Tongue (tissue), 3 donors: ENCODE measurements at places on chromosomes 16 and 17. TPM values are rescaled to one million over a fixed set of nuclear protein-coding genes. Genes with fewer than 3 reads are reported as not detected.

The KRTAP9-4 gene
- not detected for total RNA-seq

The FGF11 gene
- 5.4 TPM for total RNA-seq

The GGNBP2 gene
- total RNA-seq = 68.4 TPM

- DNase-seq = no peak
Measured at GRCh38 chr17:2808367-2809335, 12.4 kb downstream of the RAP1GAP2 start.

The SPOP gene
- 131 TPM for total RNA-seq

The DNAH3 gene
- total RNA-seq = 1.7 TPM

GRCh38 chr17:76337413-76337777, 16.3 kb downstream of the PRPSAP1 start:
- DNase-seq = no peak

GRCh38 chr17:67570797-67571196, 146.9 kb upstream of the NOL11 start:
- DNase-seq = no peak

The ORMDL3 gene
- total RNA-seq = 38.1 TPM

GRCh38 chr17:42536048-42536371, at the start of gene NAGLU:
TSS of gene NAGLU (plus strand) at chr17:42536241. CDS start at chr17:42536273, 32 bp downstream.
- peak; percentile 97 for DNase-seq

The COX6A2 gene
- 63.5 TPM for total RNA-seq

The FAM117A gene
- 7.8 TPM for total RNA-seq

The KRTAP4-3 gene
- total RNA-seq = not detected

DNA sequence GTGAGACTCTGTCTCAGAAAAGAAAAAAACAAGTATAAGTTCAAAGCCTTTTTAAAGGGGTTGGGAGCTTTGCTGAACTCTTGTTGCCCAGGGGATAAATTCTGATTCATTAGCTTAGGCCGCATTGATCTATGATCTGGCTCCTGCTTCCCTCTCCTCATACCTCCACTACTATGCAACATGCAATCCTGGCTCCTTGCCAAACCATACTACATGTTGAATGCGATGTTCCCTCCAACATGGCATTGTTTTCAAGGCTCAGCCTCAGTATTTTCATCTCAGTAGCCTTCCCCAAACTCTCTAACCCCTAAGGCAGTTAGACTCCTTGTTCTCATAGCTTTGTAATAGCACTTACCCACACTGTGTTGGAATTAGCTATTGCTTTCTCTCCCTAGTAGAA, 6.2 kb downstream of the REXO5 start:
- no peak for DNase-seq

DNA sequence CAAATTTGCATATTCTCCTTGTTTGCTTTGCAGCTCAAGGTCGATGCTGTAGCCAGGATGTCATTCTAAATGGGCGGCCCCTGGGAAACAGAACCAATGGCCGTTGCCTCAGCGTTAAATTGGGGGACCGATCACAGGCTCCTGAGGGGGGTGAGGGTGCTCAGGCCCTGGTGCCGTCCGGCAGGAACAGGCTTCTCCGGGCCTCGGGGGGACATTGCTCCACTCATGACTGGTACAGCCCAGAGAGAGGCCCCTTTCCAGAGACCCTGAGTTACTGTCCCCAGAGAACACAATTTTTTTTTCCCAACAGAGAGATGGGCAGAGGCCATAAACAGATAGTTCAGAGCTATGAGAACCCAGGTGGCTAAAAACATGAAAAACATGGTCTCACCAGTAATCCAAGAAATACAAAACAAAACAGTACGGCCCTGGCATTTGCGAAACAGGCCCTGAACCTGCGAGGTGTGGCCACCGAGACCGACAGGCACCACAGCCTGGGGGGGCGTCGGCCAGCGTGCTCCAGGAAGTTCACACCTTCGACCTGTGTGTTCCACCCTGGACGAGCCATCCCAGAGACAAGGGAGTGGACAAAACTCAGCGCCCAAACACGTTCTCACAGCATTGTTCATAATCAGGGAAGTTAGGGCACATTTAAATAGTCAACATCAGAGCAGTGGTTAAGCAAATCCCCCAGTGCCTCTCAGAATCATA, 82.8 kb downstream of the METRNL start:
- DNase-seq = no peak

GRCh38 chr16:29845656-29846055, 17.4 kb downstream of the CDIPT start:
- no peak for DNase-seq

- DNase-seq = no peak
Measured at GRCh38 chr17:965311-965989, 14.1 kb downstream of the NXN start.

GRCh38 chr16:71867939-71868338, 16.0 kb downstream of the ZNF821 start:
- DNase-seq = peak; percentile 43

- no peak for DNase-seq
Measured at GRCh38 chr17:27458524-27458908, 2.3 kb downstream of the KSR1 start.

- peak; percentile 73 for DNase-seq
Measured at GRCh38 chr17:18966831-18967624, 15.1 kb downstream of the SLC5A10 start.

The KRT31 gene
- total RNA-seq = 6.1 TPM

DNA sequence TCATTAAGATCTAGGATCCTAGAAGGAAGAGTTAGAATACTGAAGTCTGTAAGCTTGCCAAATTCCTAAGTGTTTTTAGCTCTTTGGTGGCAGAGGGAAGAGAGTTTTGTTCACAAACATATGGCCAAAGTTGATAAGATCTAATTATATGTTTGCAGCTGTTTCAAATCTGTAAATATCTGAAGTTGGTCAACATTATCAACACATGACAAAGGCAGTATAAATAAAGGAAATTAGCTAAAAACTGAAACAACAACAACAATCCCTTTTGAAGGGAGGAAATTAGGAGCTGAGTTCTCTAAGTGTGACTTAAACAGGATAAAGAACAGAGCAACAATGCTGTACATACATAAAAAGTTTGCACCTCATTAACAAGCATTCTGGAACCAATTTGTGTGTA, 208.7 kb downstream of the KCNJ2 start:
- peak; percentile 9 for DNase-seq

DNA sequence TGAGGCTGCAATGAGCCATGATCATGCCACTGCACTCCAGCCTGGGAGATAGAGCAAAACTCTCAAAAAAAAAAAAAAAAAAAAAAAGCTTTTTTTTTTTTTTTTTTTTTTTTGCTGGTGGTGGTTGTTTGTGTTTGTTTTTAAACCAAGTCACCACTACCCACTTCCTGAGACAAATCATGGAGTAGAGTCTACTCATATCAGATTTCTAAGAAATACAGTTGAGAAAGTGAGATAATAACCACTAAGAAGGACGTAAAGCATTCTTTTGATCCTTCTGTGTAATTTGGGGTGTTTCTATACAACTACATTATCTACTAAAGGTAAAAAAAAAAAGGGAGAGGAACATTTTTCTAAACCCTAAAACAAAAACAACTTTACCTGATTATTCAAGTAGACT, 38.0 kb downstream of the AXIN2 start:
- no peak for DNase-seq

DNA sequence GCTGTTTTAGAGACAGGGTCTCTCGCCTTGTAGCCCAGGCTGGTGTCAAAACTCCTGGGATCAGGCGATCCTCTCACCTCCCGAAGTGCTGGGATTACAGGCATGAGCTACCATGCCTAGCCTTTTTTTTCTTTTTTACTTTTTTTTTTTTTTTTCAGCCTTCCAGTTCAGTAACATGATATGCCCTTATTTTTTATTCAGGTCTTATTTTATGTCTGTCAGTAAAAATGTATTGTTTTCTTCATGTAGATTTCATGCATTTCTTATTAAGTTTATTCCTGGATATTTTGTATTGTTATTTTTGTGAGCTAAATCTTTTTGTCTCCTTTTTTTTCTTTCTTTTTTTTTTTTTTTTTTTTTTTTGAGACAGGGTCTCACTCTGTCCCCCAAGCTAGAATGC, 2.7 kb upstream of the FOXN1 start:
- no peak for DNase-seq

GRCh38 chr17:2563543-2563942, 29.9 kb upstream of the PAFAH1B1 start:
- DNase-seq = no peak

GRCh38 chr17:11495613-11496012, 102.7 kb upstream of the DNAH9 start:
- DNase-seq = peak; percentile 49

DNA sequence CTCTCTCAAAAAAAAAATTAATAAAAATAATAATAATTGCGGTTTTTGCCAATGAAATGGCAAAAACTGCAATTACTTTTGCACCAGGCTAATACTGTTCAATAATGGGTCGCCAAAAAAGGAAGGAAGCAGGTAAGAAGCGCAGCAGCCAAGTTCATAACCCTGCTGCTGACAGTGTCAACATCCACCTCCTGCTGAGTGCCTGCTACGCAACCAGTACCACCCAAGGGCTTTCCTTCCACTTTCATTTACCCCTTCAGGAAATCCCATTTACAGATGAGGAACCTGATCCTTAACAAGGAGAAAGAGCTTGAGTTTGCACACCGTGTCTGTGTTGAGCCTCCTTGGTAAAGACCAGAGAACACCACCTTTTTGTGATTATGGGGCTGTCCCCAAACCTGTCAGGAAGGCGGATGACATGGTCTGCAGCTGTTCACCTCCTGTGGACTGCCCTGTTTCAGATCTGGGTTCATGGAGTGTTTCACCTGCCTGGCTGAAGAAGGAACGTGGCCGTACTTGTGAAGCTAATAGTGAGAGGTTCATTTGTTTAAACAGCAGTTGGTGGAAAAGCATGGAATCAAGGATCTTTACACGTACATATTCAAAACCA, 378.0 kb downstream of the SLC39A11 start:
- no peak for DNase-seq

DNA sequence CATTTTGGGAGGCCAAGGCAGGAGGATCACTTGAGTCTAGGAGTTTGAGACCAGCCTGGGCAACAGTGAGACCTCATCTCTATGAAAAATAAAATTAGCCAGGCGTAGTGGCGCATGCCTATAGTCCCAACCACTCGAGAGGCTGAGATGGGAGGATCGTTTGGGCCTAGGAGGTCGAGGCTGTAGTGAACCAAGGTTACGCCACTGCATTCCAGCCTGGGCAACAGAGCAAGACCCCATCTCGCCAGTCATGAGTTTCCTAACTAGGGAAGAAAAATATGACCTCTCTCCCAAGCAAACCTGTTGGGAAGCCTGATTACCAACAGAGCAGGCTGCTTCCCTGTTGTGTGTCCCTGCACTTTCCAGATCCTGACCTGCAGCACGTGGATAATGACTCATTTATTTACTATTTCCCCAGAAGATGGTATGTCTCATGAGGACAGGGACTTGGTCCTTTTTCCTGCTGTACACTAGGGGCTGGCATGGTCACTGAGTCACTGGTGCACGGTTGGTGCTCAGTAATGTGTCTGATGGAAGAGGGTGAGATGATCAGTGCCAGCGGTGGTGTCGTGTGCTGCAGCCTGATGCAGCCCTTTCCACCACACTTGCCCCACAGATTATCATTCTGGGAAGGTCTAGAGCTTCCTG, 30.8 kb downstream of the NMT1 start:
- DNase-seq = no peak

GRCh38 chr16:63223851-63224250, 1187.6 kb upstream of the CDH8 start:
- DNase-seq = no peak

DNA sequence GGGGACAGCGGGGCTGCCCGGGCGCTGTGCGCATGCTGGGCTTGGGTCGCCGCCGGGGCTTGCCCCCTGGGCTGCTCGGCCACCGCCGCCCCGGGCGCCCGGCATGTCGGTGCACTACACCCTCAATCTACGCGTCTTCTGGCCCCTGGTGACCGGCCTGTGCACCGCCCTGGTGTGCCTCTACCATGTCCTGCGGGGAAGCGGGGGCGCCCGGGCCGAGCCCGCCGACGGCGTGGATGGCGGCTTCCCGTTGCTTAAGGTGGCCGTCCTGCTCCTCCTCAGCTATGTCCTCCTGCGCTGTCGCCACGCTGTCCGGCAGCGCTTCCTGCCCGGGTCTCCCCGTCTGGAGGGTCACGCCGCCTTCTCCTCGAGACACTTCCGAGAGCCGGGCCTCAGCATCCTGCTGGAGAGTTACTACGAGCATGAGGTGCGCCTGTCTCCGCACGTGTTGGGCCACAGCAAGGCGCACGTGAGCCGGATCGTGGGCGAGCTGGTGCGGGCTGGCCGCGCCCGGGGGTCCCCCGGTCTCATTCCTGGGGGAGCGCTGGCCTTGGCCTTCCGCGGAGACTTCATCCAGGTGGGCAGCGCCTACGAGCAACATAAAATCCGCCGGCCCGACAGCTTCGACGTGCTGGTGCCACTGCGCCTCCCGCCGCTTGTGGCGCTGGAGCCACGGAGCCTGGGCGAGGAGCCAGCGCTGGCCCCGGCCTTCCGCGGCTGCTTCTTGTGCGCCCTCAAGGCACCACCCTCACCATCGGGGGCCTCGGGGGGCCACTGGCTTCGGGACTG, 789 bp downstream of the ITPRIPL2 start:
- peak; percentile 66 for DNase-seq

GRCh38 chr17:45992175-45992574, 6.9 kb upstream of the STH start:
- no peak for DNase-seq

DNA sequence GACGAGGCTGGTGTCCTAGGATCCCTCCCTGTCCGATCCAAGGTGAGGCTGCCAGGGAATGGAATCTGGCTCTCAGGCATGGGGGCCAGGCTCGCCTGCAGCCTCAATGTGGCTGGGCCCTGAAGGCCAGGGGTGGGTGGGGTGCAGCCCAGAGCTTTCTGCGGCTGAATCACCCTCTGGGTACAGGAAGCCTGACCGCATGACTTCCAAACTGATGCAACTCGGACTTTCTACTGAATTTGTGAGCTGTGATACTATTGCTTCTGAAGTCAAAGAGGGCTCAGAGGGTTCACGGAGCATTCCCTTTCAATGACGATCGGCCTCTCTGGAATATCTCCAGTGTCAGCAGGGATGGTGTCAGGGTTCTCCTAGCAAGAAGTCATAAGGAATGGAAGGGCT, 123.7 kb downstream of the METRNL start:
- no peak for DNase-seq

DNA sequence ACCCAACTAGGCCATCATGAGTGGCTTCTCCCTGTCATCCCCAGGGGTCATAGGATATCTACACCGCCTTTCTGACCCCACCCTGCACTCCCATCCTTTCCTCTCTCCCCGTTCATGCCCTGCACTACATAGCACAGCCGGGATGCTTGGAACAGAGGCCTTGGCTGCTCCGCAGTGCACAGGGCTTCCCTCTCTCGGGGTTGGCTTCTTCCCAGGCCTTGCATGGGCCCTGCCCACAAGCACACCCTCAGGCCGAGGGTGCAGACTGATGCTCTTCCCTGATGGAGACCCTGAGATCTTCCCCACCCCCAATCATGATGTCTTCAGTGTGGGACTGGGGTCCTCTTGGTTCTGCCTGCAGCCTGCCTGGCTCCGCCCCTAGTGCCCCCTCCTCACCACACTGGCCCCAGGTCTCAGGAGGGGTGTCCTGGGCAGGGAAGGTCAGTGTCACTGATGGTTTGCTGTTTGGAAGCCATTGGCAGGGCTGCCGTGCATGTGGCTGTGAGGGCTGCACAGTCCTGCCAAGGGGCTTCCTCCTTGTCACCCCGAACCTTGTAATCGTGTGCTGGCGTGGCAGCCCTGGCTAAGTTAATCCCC, 14.3 kb upstream of the NAGLU start:
- peak; percentile 18 for DNase-seq
